ENCODE measurements at places on chromosomes 6 and 20. TPM values are rescaled to one million over a fixed set of nuclear protein-coding genes. Genes with fewer than 3 reads are reported as not detected.
A peak's percentile ranks its signal among the peaks of the same experiment; 100 is the strongest.

IP6K3 gene
- total RNA-seq: 27.8 TPM

PHACTR3 gene
- 7.0 TPM for total RNA-seq

SNAP25 gene
- 3.1 TPM for total RNA-seq

SLPI gene
- 0.13 TPM for total RNA-seq

TMC2 gene
- total RNA-seq: not detected

CTSZ gene
- 48.1 TPM for total RNA-seq

GRCh38 chr6:166610069-166610468 lies 17.0 kb downstream of the RPS6KA2 start:
- no peaks in the 10 kb centered on the region for H3K36me3 ChIP-seq
- no peaks in the 10 kb centered on the region for H3K27me3 ChIP-seq
- no peak for DNase-seq
- H3K4me1 ChIP-seq: peaks cover 39% of the 10 kb centered on the region
- H3K27ac ChIP-seq: peak overlapping the region; percentile 9

GRCh38 chr20:50959543-50960126 lies 1.0 kb downstream of the MOCS3 start:
- peak overlapping the region; percentile 89 for H3K4me3 ChIP-seq
- no peak for DNase-seq
- H3K4me1 ChIP-seq: peaks cover 19% of the 10 kb centered on the region
- peaks cover 13% of the 10 kb centered on the region for H3K36me3 ChIP-seq
- H3K27ac ChIP-seq: no peak overlapping the region

DNA sequence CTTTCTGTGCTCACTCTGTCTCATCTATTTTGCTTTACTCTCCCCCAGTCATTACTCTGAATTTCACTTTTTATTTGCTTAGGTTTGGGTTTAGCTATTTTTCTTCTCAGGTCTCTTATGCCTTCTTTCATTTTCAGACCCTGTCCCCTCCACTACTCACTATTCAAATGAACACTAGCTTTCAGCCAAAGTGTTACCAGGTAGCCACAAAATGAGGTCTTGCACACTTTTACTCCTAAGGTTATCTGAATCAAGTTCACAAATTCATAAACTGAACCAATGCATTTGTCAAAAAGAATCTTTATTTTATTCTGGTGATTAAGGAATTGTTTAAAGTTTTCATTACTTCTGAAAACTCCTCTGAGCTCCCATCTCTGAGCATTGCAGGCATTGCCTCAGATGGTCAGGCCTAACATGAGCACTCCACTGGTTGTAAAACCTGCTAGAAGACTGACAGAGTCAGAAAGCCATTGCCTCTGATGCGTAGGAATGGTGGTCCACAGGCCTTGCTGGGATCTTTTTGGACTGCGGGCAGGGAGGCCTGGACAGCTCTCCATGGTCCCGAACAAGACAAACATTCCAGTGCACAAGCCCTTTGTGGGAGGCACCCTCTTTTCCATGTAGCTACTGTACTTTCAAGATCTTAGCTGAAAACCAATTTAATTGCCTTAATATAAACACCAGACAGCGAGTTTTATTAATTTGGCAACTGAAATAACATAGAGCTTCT lies 48.5 kb downstream of the FYN start:
- peaks cover 10% of the 10 kb centered on the region for H3K36me3 ChIP-seq
- peaks cover 21% of the 10 kb centered on the region for H3K4me1 ChIP-seq
- H3K27me3 ChIP-seq: no peaks in the 10 kb centered on the region
- no peak for DNase-seq

- H3K27ac ChIP-seq: no peak overlapping the region
- no peaks in the 10 kb centered on the region for H3K36me3 ChIP-seq
- H3K4me1 ChIP-seq: no peaks in the 10 kb centered on the region
These were observed 164.1 kb upstream of the SALL4 start for GRCh38 chr20:51966296-51966971.

GRCh38 chr6:158799051-158799792 lies 19.9 kb downstream of the EZR start:
- no peak overlapping the region for H3K4me3 ChIP-seq
- DNase-seq: peak; percentile 48
- peak overlapping the region; percentile 39 for H3K27ac ChIP-seq
- no peaks in the 10 kb centered on the region for H3K27me3 ChIP-seq

DNA sequence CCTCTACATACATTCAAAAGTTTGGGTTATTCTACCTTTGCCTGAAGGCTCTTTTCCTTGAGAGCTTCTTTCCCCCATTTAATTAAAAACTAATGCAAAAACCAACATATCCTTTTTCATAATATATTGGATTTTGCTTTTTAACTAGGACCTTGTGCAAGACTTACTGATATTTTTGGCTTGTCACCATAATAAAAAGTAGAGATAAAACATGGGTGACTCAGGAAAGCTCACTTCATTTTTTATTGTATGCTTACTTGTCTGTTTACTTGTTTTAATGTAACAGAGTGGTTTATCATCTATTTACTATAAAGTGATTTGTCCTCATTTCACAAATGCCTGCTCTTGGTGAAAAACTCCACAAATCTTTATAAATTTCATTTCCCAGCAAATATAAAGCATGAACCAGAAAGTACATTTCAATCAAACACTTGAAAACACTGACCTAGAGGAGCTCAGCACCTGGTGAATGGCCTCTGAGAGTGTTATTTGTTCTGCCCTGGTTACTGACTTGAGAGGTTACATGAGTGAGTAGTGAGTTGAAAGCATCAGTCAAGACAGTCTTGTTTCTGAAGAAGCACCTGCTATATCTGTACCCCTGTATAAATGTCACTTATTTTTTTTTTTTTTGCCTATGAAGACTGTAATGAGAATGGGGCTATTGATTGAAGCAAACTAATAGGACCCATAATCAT lies 20.8 kb downstream of the ADGRG6 start:
- no peaks in the 10 kb centered on the region for H3K36me3 ChIP-seq
- DNase-seq: no peak
- no peaks in the 10 kb centered on the region for H3K4me1 ChIP-seq
- no peak overlapping the region for H3K4me3 ChIP-seq
- no peak overlapping the region for H3K27ac ChIP-seq
- no peaks in the 10 kb centered on the region for H3K27me3 ChIP-seq

DNA sequence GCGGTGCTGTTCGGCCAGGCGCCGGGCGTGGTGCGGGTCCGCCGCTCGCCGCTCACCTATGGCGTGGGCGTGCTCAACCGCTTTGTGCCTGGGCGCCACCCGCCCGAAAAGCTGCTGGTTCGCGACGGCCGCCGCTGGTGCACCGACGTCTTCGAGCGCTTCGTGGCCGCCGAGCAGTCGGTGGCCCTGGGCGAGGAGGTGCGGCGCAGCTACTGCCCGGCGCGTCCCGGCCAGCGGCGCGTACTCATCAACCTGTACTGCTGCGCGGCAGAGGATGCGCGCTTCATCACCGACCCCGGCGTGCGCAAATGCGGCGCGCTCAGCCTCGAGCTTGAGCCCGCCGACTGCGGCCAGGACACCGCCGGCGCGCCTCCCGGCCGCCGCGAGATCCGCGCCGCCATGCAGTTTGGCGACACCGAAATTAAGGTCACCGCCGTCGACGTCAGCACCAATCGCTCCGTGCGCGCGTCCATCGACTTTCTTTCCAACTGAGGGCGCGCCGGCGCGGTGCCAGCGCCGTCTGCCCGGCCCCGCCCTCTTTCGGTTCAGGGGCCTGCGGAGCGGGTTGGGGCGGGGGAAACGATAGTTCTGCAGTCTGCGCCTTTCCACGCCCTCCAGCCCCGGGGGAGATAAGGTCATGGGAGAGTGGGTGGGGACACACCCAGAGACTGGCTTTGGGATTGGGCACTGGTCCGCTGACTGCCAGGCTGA lies 15.7 kb downstream of the ADISSP start:
- peak; percentile 55 for DNase-seq
- H3K27me3 ChIP-seq: peaks cover 9% of the 10 kb centered on the region
- peaks cover 59% of the 10 kb centered on the region for H3K36me3 ChIP-seq
- no peak overlapping the region for H3K4me3 ChIP-seq
- peaks cover 3% of the 10 kb centered on the region for H3K4me1 ChIP-seq

DNA sequence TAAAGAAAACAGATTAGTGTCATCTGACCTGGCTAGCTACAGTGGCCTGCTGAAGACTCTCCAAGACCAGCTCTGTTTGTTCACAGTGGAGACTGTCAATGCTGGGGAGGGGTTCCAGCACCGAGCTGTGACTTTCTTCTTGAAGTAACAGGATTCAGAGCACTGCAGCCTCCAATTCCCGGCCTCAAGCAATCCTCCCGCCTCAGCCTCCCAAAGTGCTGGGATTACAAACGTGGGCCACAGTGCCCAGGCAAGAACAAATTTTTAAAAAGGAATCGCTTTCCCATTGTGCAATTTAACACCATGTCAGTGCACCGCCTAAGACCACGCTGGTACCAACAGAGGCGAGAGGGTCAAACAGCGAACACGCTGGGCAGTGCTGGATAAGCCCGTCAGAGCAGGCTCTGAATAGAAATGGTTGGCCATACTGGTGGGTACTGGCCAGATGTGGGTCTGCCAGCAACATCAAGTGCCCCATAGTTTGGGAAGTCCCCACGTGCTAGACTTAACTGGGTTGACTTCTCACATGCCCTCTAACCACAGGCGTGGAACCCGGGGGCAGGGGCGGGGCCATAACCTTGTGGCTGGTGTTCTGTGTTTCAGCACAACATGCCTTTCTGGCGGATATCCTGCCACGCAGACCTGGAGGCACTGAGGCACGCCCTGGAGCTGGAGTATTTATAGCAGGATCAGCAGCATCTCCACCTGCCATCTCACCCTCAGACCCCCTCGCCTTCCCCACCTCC lies 168.9 kb downstream of the ZMYND8 start:
- H3K4me3 ChIP-seq: no peak overlapping the region
- H3K27ac ChIP-seq: no peak overlapping the region
- peaks cover 4% of the 10 kb centered on the region for H3K4me1 ChIP-seq

DNA sequence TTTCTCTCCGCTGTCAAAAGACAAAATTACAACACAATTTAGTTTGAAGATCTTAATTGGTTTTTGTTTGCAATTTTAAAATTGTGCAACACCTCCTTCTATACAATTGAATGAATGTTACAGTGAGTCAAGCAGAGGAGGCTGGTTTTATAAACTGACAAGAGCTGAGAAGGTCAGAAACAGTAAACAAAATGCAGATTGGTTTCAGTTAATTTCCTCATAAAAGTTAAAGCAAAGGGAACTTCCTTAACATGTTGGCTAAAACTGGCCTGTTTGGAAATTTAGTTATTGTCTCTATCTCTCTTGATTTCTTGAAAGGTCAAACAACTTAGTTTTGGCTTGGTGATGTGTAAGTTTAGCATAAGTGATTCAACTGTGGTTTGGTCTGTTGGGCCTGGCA lies 22.2 kb downstream of the KHDC1L start:
- DNase-seq: no peak
- no peak overlapping the region for H3K27ac ChIP-seq
- no peak overlapping the region for H3K4me3 ChIP-seq
- no peaks in the 10 kb centered on the region for H3K27me3 ChIP-seq

GRCh38 chr6:138504764-138505689 lies 5.7 kb upstream of the NHSL1 start:
- no peaks in the 10 kb centered on the region for H3K36me3 ChIP-seq
- H3K4me1 ChIP-seq: no peaks in the 10 kb centered on the region
- no peaks in the 10 kb centered on the region for H3K27me3 ChIP-seq
- H3K27ac ChIP-seq: no peak overlapping the region
- no peak for DNase-seq

GRCh38 chr6:113366505-113366904 lies 490.6 kb upstream of the MARCKS start:
- no peaks in the 10 kb centered on the region for H3K27me3 ChIP-seq
- no peak overlapping the region for H3K4me3 ChIP-seq

All from muscle of leg (tissue), 16 donors.